Progenitor cell of endocrine pancreas (in vitro differentiated cells): ENCODE measurements at places on chromosomes 3 and 15.
A peak's percentile ranks its signal among the peaks of the same experiment; 100 is the strongest.

GRCh38 chr3:123723522-123724168 is 138.8 kb upstream of the HACD2 start:
- DNase-seq: peak; percentile 48

DNA sequence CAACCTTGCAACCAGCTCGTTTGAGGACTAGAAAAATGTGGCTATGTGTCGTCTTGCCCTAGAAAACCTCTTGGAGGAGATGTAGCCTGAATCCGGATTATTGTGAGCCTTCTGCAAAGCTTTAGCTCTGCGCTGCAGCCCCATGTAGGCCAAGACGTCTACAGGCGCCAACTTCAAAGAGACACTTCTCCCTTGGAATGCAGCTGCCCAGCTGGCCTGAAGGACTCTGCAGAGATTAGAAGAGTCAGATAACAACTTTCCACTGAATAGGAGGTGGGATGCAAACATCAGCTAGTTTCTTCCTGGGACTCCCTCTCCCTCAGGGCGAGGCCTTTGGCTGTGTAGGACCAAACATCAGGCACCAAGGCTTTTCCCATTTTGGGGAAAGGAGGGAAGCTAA is 356.5 kb upstream of the IL12A start:
- DNase-seq: no peak

DNA sequence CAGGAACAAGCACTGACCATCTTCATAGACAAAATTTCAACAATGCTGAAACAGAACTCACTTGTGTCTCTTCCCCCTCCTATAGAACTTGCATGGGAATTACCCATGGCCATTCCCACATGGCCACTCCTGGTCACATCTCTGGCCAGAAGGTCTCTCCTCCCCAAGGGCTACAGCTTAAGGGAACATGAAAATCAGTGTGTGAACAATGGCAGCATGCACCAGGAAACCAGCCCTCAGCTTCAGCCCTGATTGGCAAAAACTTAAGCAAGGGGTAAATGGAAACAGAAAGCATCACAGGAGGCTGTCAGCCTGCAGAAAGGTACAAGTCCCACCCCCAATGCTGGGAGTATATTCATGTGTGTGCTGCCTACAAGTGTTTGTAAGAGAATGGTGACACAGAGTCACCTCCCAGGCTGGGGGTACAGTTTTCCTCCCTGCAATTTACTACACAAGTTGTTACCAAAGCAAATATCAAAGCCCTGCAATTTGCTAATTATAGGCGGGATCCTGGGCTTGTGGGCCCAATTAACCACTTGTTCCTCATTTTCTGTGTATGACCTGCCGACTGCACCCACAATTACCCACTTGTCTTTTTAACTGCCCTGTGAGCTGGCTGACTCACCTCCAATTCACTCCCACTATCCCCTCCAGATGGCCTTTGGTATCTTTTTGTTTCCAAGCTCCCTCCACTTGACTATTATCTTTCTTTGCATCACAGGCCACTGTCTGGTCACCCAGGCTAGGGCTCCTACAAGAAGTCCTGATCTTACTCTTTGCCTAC is 84.4 kb upstream of the HES1 start:
- no peak for DNase-seq

DNA sequence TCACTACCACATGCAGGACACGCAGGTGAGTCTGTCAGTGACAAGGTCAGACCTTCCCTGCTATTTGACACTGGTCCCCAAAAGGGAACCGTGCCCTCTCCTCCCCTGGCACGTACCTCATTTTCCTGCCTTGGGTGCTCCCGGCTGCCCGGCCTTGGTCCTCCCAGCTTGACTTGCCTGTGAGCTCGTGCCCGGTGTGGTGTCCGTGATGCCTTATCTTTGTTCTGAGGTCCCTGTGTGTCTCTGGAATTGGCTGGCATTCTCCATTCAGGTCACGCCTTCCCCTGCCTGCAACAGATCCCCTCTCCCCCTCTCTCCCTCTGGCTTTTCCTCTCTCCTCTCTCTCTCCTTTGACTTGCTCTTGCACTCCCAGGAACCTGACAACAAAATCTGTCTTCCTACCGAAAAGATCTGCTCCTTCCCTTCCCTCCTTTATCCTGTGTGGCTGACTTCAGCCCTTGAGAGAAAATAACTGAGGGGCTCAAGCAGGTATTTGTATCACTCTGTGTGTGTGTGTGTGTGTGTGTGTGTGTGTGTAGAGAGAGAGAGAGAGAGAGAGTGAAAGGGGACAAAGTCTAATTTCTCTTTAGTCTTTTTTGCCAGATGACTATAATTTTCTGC is at the start of gene MASP1:
Gene MASP1 (minus strand): TSS at position 226 of the 621 bp plus-strand sequence. CDS start 105 bp downstream, at position 121.
- no peak for DNase-seq

GRCh38 chr3:188584958-188585689 is 431.2 kb downstream of the LPP start:
- no peak for DNase-seq

GRCh38 chr3:159877924-159878323 is 110.7 kb upstream of the IL12A start:
- no peak for DNase-seq

DNA sequence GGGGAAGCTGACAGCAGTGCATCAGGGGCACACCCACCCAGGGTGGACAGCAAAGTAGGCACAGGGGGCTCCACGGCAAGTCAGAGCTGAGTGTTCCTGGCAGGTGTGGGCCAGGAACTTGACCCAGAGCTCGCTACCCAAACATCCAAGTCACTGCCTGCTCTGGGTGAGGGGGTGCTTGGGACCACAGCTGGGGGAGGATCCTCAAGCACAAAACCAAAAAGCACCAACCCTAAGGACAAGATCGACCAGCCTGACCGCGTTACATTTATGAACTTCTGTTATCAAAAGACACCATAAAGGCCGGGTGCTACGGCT is 101.2 kb downstream of the CHSY1 start:
- no peak for DNase-seq

DNA sequence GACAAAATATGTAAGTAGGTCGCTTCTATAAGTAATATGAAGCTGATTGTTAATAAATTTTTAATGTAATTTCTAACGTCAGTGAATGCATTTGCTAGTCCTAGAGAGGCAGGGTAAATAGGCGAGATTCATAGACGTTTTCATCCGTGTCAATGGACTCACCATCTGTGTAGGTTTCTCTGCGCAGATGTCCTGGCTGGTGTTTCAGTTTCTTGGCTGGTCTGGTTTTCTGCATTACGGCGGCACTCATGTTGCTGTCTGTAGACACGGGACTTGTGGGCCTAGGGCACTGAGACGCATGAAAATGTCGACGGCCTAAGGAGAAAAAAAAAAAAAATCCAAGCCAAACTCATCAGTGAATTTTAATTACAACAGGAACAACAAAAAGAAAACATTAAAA is 1153.3 kb downstream of the ROBO1 start:
- no peak for DNase-seq

- no peak for DNase-seq
These were observed 119.4 kb downstream of the NUP210 start for GRCh38 chr3:13300546-13301285.
